ENCODE measurements at places on chromosomes 13 and 19.

DNA sequence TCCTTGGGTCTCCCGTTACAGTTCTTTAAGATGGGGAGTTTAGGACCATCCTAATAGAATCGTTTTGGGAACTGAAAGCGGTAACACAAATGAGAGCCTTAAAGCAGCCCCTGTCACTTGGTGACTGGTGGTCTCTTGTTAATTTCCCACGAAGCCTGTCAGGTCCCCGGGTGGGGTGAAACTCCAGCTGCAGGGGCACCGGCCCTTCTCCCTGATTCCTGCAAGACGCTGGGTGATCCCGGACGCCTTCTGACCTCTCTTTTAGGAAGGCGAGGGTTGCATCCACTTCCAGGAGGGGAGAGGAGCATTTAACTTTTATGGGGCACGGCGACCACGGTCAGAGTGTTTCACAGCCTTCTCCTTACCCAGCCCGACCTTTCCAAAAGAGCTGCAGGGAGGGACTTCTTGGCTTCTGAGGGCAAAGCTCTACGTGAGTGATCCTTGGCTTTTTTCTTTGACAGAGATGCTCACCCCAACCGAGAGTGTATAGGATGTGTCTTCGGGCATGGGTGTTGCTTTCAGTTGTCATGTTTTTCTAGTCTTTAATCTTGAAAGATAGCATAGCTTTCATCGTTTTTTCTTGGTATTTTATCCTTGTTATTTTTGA, 688 bp downstream of the ZNF225 start:
- DNase-seq, result no peak

- DNase-seq, result no peak
Observed at GRCh38 chr13:94122300-94122915, 357.1 kb downstream of the DCT start.

DNA sequence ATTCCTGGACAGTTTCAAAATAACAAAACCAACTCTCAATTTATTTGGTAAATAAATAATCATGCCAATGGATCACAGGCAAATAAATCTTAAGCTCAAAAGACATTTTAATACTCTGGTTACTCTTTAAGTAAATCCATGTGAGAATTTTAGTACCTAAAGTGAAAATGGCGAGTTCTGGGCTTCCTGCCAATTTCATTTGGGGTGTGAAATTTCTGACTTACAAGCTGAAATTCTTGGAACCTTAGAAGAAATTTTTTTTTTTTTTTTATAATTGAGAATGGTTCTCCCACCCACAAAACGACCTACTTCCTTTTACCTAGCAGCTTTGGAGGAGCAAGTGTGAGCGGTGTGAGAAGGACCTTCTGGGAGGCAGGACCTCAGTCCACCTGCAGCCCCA, 354.5 kb upstream of the NBEA start:
- DNase-seq, result no peak

- DNase-seq, result no peak
Observed at GRCh38 chr13:98265692-98266551, 88.9 kb upstream of the RNF113B start.

- DNase-seq, result peak; percentile 17
Observed at GRCh38 chr19:6947745-6948144, 60.4 kb downstream of the ADGRE1 start.

DNA sequence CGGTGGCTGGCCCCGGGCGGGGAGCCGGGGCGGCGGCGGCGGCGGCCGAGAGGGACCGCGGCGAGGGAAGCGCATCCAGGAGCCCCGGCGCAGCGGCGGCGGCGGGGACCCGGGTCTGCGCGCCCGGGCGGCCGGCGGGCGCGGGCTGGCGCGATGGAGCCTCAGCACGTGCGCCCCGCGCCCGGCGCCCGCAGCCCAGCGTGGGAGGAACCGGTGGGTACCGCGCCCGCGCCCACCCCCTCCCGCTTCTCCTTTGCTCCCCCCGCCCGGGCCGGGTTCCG, 7.8 kb upstream of the DGKH start:
- DNase-seq, result no peak

DNA sequence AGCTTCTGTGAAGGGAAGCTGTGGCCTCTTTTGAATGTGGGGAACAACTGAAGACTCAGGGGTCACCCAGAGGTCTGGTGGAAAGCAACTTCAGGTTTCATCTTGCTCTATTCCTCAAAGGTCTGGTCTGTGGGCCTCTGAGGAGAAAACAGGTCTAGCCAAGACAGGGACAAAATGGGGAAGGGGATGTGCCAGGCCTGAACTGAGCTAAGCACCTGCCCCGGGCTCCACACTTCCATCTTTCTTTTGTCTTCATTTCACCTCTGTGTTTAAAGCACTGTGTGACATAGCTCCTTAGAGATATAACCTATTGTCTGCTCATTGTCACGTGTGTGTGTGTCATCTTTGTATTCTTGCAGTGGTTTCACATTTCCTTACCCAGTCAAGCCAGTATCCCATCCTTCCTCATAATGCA, 19.9 kb upstream of the GDF15 start:
- DNase-seq, result no peak

All from stimulated activated CD4-positive, alpha-beta T cell treated with anti-CD3 and anti-CD28 coated beads, Interleukin-12 subunit alpha, Interleukin-12 subunit beta, amount 100 ng/mL, for 4 hours (primary cell).